HAP-1 (cell line): ENCODE measurements at places on chromosomes 13 and 19.

DNA sequence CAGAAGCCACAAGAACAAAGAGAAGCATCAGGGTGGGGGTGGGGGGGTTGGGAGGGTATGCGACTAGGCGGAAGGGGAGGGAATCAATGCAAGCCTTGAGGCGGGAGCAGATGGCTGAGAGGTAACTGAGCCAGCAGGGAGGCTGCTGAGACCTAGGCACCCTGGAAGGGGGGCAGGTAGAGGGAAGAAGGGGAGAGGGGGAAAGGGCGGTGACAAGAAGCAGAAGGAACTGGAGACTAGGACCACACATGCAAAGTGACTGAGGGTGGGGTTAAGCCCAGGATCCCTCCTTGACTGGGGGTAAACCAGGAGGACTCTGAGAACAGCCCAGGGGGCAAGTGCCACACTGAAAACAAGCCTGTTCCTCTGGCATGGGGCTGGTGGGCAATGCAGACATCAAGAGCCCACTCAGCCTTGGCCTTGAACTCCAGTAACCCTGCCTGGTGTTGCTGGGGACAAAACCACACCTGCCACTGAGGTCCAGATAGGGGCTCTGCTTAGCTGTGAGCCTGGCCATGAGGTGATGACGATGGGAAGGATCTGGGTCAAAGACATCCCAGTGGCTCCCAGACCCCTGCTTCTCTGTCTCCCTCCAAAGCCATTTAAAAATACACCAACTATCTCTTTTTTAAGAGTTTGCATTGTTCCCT is 20.3 kb downstream of the OPA3 start:
- no peak for DNase-seq

DNA sequence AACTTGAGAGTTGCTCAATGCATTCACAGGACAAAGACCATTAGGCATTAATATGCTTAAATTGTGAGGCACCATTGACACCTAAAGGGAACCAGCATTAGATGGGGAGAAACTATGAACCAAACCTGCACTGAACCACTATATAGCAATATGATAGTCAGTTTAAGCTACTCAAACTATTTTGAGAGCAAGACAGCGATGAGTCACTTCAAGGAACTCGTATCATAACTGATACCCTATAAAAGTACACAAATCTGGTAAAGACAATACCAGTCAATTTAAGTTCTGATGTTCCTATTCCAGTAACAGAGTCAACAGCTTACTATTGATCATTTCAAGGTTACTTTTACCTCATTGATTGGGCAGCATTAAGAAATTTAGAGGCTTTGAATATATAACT is 151.3 kb upstream of the ATXN8OS start:
- no peak for DNase-seq

- no peak for DNase-seq
These were observed 20.4 kb downstream of the MLLT1 start for GRCh38 chr19:6259312-6259861.

GRCh38 chr13:93355094-93355493 is 128.5 kb downstream of the GPC6 start:
- DNase-seq = no peak

- DNase-seq = no peak
These were observed 250.3 kb upstream of the HTR2A start for GRCh38 chr13:47146991-47147811.

DNA sequence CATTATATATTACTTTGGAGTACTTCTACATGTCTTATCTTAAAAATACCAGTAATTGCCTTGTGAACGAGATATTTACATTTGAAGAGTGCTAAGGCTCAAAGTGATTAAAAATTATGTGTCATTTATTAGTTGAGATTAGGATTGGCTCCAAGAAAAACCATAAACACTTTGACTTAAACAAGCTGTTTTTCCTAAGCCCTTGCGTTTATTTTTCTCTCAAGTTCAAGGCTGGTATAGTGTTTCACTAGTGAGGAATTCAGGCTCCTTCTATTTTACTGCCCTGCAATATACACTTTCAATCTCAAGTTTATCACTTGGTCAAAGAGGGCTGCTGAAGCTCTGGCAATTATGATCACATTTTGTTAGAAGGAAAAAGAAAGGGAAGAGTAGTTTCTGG is 49.9 kb downstream of the UFM1 start:
- no peak for DNase-seq

DNA sequence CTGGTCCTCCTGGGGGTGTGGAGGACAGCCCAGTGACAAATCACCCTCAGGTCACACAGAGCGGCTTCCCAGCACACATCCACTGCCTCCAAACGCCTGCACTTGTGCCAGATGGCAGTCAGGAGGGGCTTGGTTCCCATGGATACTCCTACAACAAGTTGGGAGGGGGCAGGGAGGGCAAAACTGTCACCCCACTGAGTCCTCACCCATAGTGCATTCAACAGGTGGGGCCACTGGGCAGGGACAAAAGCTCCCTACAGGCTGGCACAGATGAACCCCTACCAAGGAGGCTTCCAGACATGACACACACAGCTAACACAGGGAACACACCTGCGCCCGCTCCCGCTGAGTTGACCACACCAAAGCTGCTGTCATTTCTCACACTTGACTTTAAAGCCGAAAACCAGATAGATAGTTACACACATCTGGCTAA is 120.5 kb downstream of the STK24 start:
- DNase-seq = no peak

DNA sequence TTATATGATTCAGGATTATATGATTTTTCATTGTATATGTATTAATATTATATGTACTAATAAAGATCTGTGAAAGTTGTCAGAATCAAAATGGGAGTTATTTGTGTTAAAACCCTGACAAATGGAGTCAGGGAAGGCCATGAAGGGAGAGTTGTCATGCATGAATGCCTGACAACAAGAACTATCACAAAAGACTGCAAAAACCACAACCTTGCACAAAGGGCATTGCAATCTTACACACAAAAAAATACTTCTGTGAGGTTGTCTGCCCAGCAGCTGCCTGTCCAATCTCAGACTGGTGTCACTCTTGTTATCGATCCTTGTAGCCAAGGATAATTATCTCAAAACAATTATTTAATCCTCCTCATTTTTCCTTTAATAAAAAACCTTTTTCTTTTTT is 21.2 kb upstream of the RBM26 start:
- DNase-seq = peak; percentile 43

GRCh38 chr19:52622261-52622660 is 15.9 kb downstream of the ZNF83 start:
- DNase-seq = no peak

GRCh38 chr13:32824061-32824460 is 192.2 kb upstream of the KL start:
- DNase-seq = no peak

DNA sequence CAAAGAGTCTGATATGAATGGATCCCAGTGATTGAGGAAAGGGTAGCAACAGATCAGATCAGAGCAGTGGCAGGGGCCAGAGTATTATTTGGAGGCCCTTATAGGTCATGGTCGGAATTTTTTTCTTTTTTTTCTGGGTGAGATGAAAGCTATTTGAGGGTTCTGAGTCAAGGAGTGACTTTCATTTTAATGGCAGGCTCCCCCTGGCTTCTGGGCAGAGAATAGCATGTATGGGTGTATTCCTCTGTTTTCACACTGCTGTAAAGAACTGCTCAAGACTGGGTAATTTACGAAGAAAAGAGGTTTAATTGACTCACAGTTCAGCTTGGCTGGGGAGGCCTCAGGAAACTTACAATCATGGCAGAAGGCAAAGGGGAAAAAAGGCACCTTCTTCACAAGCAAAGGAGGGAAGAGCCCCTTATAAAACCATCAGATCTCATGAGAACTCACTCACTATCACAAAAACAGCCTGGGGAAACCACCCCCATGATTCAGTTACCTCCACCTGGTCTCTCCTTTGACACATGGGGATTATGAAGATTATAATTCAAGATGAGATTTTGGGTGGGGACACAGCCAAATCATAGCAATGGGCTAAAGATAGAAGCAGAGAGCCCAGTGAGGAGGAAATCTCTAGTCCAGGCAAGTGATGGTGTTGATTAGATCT is 3.0 kb upstream of the SLC6A16 start:
- peak; percentile 50 for DNase-seq

DNA sequence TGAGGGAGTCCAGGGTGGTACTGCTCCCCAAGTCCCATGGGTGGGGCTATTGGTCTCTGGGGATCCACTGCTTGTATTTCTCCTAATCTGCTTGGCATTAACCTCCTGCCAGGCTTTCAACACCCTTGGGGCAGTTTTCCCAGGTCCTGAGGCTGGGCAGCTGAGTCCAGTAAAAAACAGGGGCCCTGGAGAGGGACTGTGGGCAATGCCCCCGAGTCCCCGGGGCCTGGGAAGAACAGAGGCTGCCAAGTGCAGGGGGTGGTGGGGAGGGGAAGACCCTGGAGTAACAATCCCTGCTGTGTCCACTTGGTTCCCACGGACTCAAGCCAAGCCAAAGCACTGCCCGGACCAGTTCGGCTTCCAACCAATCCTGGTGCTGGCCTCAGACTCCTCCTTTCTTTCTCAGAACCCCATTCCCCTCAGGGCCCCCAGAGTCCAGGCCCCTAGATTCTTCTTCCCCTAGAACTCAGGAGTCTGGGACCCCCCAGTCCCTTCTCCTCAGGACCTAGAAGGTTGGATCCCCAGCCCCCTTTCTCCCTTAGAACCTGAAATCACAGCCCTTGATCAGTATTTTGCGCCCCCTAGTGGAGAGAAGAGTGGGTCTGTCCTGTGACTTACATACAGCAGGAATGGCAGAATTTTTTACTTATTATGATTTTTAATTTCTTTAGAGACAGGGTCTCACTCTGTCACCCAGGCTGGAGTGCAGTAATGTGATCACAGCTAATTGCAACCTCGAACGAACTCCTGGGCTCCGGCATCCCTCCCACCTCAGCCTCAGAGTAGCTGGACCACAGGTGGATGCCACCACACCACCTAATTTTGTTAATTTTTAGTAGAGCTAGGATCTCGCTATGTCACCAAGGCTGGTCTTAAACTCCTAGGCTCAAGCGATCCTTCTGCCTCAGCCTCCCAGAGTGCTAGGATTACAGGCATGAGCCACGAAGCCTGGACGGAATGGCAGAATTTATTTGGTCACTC is 3.7 kb upstream of the CLPTM1 start:
- DNase-seq = peak; percentile 79

DNA sequence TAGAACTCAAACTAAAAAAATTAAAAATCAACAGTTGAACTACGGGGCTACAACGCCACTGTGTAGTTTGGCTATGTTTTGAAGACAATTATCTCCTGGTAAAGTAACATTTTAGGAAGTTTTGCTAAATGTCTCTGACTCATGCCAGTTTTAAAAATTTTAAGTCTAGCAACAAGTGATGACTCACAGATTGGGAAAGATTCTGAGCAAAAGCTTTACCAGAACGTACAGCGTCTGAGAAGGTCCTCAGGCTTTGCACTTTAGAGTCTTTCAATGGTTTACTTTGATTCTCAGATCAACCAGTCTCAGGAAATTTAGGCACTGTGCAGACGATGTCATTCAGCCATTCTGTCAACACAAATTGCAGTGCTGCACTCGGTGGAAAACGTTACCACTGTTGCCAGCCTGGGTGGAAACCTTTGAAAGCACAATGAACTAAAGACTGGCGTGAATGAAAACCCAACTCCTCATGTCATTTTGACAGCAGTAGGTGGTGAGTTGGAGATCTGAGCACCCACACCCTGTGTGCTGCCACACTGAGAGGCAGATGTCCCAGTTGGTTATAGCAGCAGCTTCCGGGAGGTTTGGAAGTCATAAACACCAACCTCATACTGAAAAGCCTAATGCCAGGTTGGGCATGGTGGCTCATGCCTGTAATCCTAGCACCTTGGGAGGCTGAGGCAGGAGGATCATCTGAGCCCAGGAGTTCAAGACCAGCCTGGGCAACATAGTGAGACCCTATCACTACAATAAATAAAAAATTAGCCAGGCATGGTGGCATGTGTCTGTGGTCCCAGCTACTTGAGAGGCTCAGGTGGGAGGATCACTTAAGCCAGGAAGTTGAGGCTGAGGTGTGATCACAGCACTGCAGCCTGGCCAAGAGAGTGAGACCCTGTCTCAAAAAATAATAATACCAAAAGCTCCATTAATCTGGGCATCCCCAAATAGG is 6.3 kb upstream of the WTIP start:
- DNase-seq = no peak

- no peak for DNase-seq
These were observed 1353.9 kb downstream of the UQCRFS1 start for GRCh38 chr19:27858981-27859581.

- no peak for DNase-seq
These were observed 62.9 kb upstream of the URI1 start for GRCh38 chr19:29878973-29879654.

- DNase-seq = no peak
These were observed 1427.0 kb upstream of the MIR17HG start for GRCh38 chr13:89920461-89920860.

GRCh38 chr19:2154587-2155075 is 3.3 kb upstream of the AP3D1 start:
- DNase-seq = no peak

DNA sequence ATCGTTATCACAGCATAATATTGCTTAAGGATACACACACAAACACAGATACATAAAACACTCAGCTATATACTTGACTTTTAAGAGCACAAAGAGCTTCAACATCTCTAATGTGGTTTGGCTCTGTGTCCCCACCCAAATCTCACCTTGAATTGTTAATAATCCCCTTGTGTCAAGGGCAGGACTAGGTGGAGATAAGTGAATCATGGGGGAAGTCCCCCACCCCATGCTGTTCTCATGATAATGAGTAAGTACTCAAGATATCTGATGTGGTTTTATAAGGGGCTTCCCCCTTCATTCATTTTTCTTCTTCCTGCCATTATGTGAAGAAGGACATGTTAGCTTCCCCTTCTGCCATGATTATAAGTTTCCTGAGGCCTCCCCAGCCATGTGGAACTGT is 481.4 kb downstream of the PCDH9 start:
- DNase-seq = no peak

DNA sequence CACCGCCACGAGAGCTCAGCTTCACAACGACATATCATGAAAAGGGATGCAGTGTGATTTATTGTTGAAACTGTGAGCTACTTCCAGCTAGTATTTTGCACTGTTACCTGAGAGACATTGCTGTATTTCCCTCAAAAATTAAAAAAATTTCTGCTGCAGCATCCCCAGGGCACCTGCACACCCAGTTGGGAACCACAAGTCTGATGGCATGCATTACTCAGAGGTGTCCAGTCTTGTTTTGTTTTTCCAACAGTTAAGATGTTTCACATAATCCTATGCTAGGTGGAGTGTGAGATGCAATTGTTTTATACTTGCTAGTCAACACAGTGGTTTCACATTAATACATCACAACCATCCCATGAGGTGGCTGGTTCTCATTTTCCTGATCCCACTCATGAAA is 285.2 kb downstream of the SHISA2 start:
- DNase-seq = no peak

DNA sequence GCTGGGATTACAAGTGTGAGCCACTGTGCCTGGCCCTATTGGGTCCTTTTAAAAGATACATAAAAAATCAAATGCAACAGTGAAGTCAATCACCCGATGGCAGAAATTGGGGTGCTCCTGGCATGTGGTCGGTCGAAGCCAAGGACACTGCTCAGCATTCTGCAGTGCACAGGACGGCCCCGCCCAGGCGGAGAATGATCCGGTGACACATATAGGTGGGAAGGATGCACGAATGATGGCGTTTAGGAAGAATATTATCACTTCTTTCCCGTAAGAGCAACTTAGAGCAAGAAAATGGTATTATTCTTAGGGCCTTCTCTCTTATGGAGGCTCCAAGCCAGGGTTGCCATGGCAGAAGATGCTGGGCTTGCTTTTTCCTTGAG is 3.2 kb upstream of the GP6 start:
- DNase-seq = no peak
